Glutamatergic neuron (in vitro differentiated cells): ENCODE measurements at places on chromosomes 16 and 17. TPM values are rescaled to one million over a fixed set of nuclear protein-coding genes. Genes with fewer than 3 reads are reported as not detected.
A peak's percentile ranks its signal among the peaks of the same experiment; 100 is the strongest.

DNA sequence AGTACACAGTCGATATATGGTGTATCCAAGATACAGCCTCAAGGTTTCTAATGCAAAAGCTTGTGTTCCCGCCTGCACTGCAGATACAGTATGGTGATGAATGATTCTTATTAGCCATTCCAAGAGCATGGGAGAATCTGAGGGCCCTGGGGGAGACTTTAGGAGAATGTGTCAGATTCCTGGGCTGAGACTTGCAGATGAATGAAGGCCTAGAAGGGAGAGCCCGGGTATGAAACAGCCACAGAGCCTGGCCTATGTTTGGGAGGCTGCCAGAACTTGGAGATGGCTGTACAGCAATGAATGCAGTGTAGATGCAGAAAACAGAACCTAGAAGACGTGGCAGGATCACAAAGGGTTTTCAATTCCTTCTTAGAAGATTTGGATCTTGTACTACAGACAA is 510.7 kb downstream of the HAPSTR1 start:
- DNase-seq = no peak

DNA sequence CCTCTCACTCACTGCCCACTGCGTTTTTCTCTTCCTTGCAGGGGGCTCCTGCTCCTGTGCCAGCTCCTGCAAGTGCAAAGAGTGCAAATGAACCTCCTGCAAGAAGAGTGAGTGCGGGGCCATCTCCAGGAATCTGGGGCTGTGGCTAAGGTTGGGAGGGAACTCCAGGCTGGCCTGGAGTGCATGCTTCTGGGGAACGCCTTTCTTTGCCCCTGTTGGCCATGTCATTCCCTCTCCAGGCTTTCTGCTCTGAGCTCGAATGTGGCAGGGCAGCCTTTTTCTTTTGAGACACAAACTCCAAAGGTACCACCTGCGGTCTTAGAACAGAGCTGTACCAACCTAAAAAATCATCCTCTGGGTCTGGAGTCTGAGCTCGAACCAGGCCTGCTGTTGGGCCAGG is 7.4 kb upstream of the MT1E start:
- no peak for DNase-seq

DNA sequence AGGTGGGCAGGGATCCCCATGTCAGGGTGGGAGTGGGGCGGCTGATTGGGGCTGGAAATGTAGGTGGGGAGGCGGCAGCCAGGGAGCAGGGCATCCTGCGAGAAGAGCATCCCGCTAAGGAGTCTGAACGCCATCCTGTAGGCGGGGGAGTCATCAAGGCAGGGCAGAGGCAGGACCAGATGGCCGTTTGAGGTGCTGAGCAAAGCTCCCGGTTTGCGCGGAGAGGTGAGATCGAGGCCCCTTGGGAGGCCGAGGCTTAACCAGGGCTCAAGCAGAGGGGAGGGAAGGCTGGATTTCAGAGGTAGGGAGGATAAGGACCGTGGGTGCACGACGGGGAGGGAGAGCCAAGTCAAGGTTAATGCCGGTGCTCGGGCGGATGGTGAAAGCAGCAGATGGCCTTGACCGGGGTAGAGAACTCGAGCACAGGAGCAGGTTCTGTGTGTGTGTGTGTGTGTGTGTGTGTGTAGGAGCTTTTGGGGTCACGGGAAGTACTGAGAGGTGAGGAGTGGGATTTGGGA is 472 bp upstream of the NME2 start:
- peak; percentile 45 for DNase-seq

DNA sequence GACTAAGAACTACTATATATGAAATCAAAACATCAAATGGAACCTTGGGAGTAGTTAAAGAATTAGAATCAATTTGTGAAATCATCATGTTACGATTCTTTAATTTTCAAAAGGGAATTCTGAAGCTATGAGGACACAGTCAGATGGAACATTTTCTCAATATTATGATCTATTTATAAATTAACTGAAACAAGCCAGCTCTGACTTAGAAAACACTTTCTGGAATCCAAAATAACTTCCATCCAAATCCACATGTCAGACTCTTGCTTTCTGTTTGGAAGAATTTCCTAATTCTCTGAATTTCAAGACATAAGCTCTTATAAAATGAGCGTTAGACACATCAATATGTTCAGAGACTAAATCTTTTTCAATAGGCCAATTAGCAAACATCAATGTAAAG is 737.7 kb upstream of the SOX9 start:
- no peak for DNase-seq

DNA sequence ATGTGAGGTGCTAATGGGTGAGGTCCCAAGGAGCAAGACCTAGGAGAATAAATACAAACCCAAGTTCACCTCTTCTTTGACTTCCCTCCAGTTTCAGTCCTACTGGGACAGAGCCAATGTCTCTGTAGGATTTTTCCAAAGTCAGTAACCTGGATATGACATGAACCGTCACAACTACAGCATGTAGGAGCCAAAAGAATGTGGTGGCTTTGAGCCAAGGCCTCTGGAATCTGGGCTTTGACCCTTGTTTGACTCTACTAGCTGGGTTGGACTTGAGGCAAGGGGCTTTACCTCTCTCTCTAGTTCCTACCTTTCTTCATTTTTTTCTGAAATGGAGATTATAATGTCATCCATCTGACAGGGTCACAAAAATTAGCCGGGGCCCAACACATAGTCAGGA is 91.4 kb downstream of the CACNG3 start:
- no peak for DNase-seq

DNA sequence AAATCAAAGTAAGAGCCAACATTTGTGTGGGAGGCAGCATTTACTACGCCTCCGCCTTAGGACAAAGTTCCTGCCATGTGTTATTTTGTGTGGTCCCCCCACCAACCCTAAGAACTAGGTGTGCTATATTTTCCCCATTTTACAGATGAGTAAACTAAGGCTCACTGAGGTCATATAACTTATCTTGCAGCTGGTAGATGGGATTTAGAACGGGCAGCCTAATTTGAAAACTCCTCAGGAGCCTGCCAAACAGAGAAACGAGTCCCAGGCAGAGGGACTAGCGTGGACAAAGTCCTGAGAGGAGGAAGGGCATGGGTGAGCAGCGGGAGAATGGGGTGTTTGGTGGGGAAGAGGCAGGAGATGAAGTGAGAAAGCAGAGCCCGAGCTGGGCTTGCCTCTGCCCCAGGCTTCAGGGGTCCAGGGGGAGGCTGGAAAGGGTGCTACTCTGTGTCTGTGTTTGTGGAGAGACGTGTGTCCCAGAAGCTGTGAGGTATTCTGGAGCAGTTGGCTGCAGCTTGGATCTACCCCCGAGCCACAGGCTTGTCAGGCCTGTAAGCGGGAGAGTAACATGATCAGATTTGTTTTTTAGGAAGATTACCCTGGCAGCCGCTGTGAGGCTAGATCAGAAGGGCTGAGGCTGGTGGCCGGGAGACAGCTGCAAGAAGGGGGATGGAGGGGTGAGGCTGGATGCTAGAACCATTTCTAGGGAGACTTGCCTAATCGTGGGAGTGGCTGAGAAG is 5.0 kb downstream of the MLLT6 start:
- no peak for DNase-seq

GRCh38 chr17:50108556-50108955 is 13.4 kb downstream of the PDK2 start:
- DNase-seq = no peak

- DNase-seq = no peak
Measured at GRCh38 chr17:44983563-44983962, 15.5 kb upstream of the C1QL1 start.

GRCh38 chr17:56849131-56849530 is 15.2 kb downstream of the DGKE start:
- DNase-seq = no peak

GRCh38 chr17:49482144-49482817 is 12.8 kb upstream of the NGFR start:
- no peak for DNase-seq

- peak; percentile 59 for DNase-seq
Measured at GRCh38 chr16:72284042-72284789, 112.3 kb upstream of the PMFBP1 start.

- peak; percentile 70 for DNase-seq
Measured at GRCh38 chr17:28949185-28950016, 1.9 kb downstream of the PHF12 start.

DNA sequence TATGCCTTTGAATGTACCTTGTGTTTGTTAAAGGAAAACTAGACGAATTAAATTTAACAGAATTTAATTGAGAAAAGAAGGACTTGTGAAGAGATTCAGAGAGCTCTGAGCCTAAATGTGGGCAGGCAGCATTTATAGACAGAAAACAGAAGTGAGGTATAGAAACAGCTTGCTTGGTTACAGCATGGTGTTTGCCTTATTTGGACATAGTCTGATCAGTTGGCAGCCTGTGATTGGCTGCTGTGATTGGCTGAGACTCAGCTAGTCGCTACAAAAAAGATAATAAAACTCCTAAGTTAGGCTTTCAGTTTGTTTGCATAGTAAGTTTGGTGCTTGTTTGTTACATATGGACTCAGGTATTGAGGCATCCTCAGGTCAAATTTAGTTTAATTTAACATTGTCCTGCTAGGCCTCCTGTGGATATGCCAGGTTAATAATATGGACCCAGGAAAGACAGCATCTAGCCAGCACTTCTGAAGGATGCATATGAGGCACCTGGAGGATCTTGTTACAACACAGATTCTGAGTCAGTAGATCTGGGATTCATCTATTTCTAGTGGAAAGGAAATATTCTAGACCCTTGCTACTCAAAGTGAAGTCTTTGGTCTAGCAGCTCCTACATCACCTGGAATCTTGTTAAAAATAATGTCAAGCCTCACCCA is 43.4 kb downstream of the SLFN5 start:
- no peak for DNase-seq

- no peak for DNase-seq
Measured at GRCh38 chr16:24829153-24829552, 16.6 kb upstream of the SLC5A11 start.

DNA sequence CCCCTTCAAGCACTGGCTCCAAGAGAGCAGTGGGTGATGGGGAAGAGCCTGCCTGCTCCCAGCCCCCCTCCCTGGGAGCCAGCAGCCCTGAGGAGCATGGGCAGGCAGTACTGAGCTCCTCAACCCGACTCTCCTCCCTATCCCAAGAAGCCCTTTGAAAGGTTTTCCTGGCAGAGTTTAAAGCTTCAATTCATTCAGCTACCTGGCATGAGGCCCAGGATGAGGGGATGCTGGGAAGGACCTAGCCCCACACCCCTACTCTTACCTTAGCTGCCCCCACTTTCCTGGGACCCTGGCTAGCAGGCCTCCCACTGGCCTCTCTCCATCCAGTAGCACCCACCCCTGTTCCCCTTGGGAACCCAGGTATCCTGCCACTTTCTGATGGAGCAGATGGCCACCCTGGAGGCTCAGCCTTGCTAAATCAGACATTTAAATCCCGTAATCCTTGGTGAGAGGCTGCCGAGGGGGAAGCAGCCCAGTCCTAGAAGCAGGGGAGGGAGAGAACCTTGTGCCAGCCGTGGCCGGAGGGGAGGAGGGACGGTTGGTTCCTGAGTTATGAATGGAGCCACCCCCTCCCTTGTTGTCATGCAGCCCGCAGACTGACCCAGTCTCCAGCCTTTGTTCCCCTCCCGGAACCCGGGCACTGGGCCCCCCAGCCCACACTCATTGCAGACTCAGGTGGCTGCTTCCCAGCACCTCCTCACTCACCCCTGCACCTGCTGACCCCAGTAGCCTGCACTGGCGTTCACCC is 17.1 kb downstream of the ATP1B2 start:
- no peak for DNase-seq

DNA sequence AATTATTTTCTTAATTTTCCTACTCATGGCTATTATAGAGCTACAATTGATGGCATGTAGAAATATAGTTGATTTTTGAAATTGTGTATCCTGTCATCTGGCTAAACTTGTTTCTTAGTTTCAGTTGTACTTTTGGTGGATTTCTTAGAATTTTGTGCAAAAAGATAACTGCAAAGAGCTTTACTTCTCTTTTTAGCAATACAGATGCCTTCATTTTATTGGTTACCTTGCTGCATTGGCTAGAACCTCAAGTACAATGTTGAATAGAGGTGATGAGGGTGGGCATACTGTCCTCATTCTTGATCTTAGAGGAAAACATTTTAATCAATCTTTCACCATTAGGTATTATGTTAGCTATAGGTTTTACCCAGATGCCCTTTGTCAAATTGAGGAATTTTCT is 67.9 kb downstream of the METRNL start:
- DNase-seq = no peak

GRCh38 chr16:46884513-46885293 is 541 bp downstream of the GPT2 start:
- DNase-seq = peak; percentile 48

GRCh38 chr16:89593841-89594240 is 18.3 kb downstream of the CPNE7 start:
- no peak for DNase-seq

DNA sequence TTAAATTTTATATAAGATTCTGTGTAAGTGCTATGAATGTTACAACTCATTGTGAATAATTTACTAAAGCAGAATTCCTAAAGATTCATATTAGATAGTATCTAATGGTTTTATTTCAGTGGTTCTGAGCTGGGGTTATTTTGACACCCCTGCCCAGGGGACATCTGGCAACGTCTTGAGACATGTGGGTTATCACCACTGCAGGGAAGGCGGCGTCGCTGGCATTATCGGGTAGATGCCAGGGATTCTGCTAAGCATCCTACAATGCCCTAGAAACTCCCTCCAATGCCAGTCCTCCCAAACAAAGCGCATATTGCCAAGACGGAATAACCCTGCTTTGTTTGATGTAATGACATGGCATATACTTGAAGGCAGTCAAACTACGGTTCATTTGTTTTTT is 372.3 kb upstream of the ZFHX3 start:
- DNase-seq = no peak

- no peak for DNase-seq
Measured at GRCh38 chr16:85445064-85445778, 167.9 kb upstream of the GSE1 start.

DNA sequence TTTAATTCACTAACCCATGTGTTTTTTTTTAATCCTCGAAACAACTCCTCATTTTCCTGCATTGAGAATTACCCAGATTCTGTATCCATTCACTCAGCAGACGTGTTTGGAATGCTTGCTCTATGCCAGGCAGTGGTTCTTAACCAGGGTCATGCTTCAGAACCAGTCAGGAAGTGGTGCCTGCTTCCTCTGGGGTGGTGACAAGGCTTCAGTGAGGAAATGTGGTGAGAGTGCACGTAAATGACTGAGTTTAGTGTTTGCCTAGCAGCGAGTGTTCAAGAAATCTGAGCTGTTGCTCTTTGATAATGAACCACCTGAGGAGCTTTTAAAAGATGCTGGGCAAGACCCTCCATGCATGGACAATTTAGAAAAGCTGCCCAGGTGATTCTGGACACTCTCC is 9.9 kb downstream of the ZFP90 start:
- DNase-seq = no peak

ZNF213 gene
- total RNA-seq = 18.7 TPM

HES7 gene
- 2.2 TPM for total RNA-seq

HNF1B gene
- total RNA-seq = not detected

FTSJ3 gene
- 42.0 TPM for total RNA-seq

CYTH1 gene
- 57.2 TPM for total RNA-seq

VAT1L gene
- 17.9 TPM for total RNA-seq

HCRT gene
- total RNA-seq = not detected

KRTAP4-6 gene
- not detected for total RNA-seq

ACSM5 gene
- total RNA-seq = not detected

EVPLL gene
- total RNA-seq = not detected

ASB16 gene
- not detected for total RNA-seq

MSRB1 gene
- total RNA-seq = 50.9 TPM

LYRM9 gene
- 10.6 TPM for total RNA-seq

TXNL4B gene
- total RNA-seq = 7.1 TPM

MYH1 gene
- not detected for total RNA-seq

MT1A gene
- not detected for total RNA-seq

KRT39 gene
- total RNA-seq = not detected
